ENCODE measurements at places on chromosomes 6 and 20. TPM values are rescaled to one million over a fixed set of nuclear protein-coding genes. Genes with fewer than 3 reads are reported as not detected.
A peak's percentile ranks its signal among the peaks of the same experiment; 100 is the strongest.

The ENPP4 gene
- 21.9 TPM for total RNA-seq

The NOTCH4 gene
- total RNA-seq = 23.0 TPM

DNA sequence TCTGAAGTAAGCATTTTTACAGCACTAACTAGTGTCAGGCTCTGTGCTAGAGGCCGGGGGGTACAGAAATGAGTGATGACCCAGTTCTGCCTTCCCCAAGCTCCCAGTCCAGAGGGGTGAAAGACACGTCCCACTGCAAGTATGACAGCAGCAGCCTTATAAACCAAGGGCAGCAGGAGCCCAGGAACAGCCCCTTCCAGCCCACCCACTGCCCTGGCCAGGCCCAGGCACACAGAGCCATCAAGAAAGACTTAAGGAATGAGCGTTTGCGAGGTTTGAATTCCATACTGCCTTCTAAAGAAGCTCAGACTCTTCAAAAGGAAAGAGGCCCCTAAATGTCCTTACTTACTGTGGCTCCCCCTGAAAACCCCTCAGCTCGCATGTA, 10.0 kb downstream of the TRERF1 start:
- no peaks in the 10 kb centered on the region for H3K27me3 ChIP-seq
- no peak overlapping the region for H3K4me3 ChIP-seq
- H3K4me1 ChIP-seq = peaks cover 34% of the 10 kb centered on the region
- DNase-seq = no peak
- H3K36me3 ChIP-seq = no peaks in the 10 kb centered on the region

- no peak overlapping the region for H3K4me3 ChIP-seq
- H3K27ac ChIP-seq = no peak overlapping the region
- peaks cover 54% of the 10 kb centered on the region for H3K4me1 ChIP-seq
- H3K36me3 ChIP-seq = no peaks in the 10 kb centered on the region
- no peak for DNase-seq
- no peaks in the 10 kb centered on the region for H3K27me3 ChIP-seq
Observed at GRCh38 chr20:10470276-10470675, 35.2 kb downstream of the SLX4IP start.

GRCh38 chr6:46051962-46052361, 36.3 kb upstream of the CLIC5 start:
- H3K36me3 ChIP-seq = no peaks in the 10 kb centered on the region
- peaks cover 42% of the 10 kb centered on the region for H3K4me1 ChIP-seq
- no peak overlapping the region for H3K4me3 ChIP-seq
- DNase-seq = no peak

- H3K27me3 ChIP-seq = no peaks in the 10 kb centered on the region
- DNase-seq = no peak
- no peak overlapping the region for H3K27ac ChIP-seq
Observed at GRCh38 chr20:16158090-16158975, 414.9 kb downstream of the KIF16B start.

GRCh38 chr20:20780127-20780824, 67.8 kb upstream of the RALGAPA2 start:
- H3K27ac ChIP-seq = peak overlapping the region; percentile 37
- peaks cover 41% of the 10 kb centered on the region for H3K4me1 ChIP-seq
- no peaks in the 10 kb centered on the region for H3K36me3 ChIP-seq
- peak; percentile 79 for DNase-seq
- no peak overlapping the region for H3K4me3 ChIP-seq
- no peaks in the 10 kb centered on the region for H3K27me3 ChIP-seq

DNA sequence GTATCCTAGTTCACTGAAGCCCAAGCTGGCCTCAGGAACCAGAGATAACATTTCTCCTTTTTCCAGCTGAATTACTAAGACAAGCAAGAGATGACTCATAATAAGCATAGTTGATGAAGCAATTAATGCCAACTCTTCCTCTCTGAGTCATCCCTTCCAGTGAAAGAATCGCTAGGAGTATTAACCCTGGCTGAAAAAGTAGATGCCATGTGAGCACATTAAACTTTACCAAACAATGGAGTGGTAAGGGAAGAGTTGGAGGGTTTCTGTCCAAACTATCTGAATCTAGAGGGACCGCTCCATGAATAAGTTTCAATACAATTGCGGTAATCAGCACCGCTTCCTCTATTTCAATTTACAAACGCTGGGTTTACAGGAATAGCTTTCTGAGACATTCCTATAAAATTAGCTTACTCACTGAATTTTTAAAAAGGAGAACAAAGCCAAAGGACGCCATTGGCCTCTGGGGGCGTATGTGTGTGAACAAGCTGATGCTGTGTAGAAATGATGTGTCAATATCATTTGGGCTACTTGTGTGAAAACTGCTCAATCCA, 48.3 kb downstream of the ATXN1 start:
- H3K36me3 ChIP-seq = no peaks in the 10 kb centered on the region
- peak; percentile 28 for DNase-seq
- peak overlapping the region; percentile 56 for H3K27ac ChIP-seq
- H3K27me3 ChIP-seq = no peaks in the 10 kb centered on the region
- peaks cover 22% of the 10 kb centered on the region for H3K4me1 ChIP-seq
- no peak overlapping the region for H3K4me3 ChIP-seq

DNA sequence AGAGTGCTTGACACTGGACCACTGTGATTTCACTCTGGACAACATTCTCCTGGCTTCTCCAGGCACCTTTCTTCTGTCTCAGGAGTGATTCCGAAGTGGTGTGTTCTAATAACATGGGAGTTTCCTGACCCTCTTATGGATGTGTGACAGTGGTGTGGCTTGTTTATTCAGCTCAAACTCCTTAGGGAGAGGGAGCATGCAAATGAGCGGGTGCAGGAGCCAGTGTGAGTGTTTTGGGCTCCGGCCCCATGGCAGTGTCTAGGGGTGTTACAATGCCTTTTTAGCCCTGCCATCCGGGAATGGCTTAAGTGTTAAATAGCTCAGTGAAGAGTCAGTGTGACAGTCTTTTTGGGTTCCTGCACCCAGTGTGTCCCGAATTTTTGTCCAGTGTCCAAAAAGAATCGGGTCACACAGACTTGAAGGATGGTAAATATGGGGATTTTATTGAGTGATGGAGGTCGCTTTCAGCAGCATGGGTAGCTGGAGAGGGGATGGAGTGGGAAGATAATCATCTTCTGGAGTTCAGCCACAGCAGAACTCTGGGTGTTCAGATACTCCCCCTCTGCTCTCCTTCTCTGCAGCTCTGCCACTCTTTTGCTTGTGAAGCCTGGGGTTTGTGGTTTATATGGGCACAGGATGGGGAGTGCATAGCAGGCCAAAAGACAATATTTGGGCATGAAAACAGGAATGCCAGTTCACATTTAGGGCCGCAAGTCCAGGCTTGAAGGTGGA, 928.9 kb upstream of the CITED2 start:
- no peak overlapping the region for H3K27ac ChIP-seq
- H3K4me3 ChIP-seq = no peak overlapping the region
- H3K36me3 ChIP-seq = no peaks in the 10 kb centered on the region
- no peaks in the 10 kb centered on the region for H3K4me1 ChIP-seq
- no peak for DNase-seq
- H3K27me3 ChIP-seq = no peaks in the 10 kb centered on the region

- DNase-seq = no peak
- peaks cover 30% of the 10 kb centered on the region for H3K36me3 ChIP-seq
- H3K4me1 ChIP-seq = peaks cover 20% of the 10 kb centered on the region
- H3K27ac ChIP-seq = no peak overlapping the region
Observed at GRCh38 chr20:62156254-62156556, 12.6 kb downstream of the SS18L1 start.

GRCh38 chr6:121879149-121879548, 443.7 kb downstream of the GJA1 start:
- peaks cover 13% of the 10 kb centered on the region for H3K4me1 ChIP-seq
- H3K27ac ChIP-seq = no peak overlapping the region
- H3K4me3 ChIP-seq = no peak overlapping the region
- DNase-seq = no peak

GRCh38 chr20:34915749-34916455, 39.5 kb downstream of the ACSS2 start:
- no peaks in the 10 kb centered on the region for H3K27me3 ChIP-seq
- no peak for DNase-seq
- peaks cover 49% of the 10 kb centered on the region for H3K4me1 ChIP-seq
- H3K27ac ChIP-seq = peak overlapping the region; percentile 60
- H3K36me3 ChIP-seq = peaks cover 34% of the 10 kb centered on the region

- H3K4me1 ChIP-seq = peaks cover 94% of the 10 kb centered on the region
- peaks cover 19% of the 10 kb centered on the region for H3K36me3 ChIP-seq
- no peaks in the 10 kb centered on the region for H3K27me3 ChIP-seq
- H3K27ac ChIP-seq = peak overlapping the region; percentile 78
Observed at GRCh38 chr6:35035481-35036030, 105.6 kb downstream of the TCP11 start.

GRCh38 chr6:163459536-163459935, 45.0 kb downstream of the QKI start:
- H3K36me3 ChIP-seq = peaks cover 17% of the 10 kb centered on the region
- peaks cover 100% of the 10 kb centered on the region for H3K4me1 ChIP-seq
- H3K27ac ChIP-seq = peak overlapping the region; percentile 66
- DNase-seq = no peak
- H3K4me3 ChIP-seq = peak overlapping the region; percentile 58
